NCI-H345 (cell line): ENCODE measurements at places on chromosomes 4 and X.

GRCh38 chr4:170109586-170110284 lies 20.0 kb upstream of the AADAT start:
- DNase-seq = no peak

GRCh38 chr4:69861756-69862155 lies 1.8 kb upstream of the SULT1E1 start:
- DNase-seq = no peak

- DNase-seq = peak; percentile 7
Measured at GRCh38 chr4:148445071-148445859, 3.1 kb upstream of the NR3C2 start.

DNA sequence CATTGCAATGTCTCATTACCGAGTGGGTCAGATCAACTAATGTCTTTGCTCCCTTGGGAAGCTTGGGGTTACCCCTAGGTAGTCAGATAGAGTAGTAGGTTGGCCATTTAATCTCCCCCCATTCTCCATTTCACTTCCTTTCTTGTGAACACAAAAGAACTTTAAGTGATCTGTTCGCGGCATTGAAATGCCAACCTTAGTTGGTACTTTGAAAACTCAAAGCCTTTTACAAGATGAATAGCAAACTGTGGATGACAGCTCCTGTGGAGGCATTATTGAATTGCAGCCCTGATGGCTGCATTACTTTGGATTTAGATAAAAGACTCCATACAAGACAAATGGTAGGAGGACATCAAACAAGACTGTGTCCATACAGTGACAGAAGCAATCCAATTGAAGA lies 469.1 kb downstream of the GBA3 start:
- no peak for DNase-seq

DNA sequence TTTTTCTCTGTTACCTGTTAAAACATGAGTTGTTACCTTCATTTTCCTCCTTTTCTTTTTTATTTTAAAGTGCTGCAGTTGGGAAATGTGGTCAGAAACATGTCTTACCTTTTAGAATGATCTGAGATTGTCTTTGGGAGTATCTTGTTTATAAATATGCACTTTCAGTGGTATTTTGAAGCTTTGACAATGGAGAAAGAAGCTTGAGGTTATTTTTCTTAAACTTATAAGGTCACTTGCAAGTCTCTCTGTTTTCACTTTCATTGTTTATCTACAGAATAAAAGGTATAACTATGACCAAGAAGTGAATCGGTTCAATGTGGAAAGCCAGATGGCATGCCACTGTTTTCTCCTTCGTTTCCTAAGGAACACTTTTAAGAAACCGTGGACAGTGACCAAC lies 167.5 kb upstream of the SLC7A11 start:
- no peak for DNase-seq

DNA sequence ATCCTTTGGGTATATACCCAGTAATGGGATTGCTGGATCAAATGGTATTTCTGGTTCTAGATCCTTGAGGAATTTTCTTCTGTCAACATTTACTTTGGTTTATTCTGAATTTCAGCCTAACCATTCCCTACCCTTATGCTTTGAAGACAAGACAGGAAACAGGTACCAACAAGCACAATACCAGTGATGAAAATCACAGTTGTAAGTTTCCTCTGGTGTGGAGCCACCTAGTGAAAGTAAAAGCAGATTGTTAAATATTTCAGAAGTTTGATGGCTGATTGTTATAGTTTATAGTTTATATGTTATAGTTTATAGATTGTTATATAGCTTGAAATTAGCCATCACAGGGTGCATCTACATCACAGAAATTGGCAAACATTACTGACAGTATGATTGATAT lies 104.5 kb upstream of the AGA start:
- DNase-seq = no peak

- no peak for DNase-seq
Measured at GRCh38 chrX:106035064-106035463, 3.5 kb downstream of the SERPINA7 start.

GRCh38 chr4:88979276-88979675 lies 77.7 kb downstream of the FAM13A start:
- no peak for DNase-seq

- no peak for DNase-seq
Measured at GRCh38 chr4:31294655-31295480, 574.7 kb downstream of the PCDH7 start.

DNA sequence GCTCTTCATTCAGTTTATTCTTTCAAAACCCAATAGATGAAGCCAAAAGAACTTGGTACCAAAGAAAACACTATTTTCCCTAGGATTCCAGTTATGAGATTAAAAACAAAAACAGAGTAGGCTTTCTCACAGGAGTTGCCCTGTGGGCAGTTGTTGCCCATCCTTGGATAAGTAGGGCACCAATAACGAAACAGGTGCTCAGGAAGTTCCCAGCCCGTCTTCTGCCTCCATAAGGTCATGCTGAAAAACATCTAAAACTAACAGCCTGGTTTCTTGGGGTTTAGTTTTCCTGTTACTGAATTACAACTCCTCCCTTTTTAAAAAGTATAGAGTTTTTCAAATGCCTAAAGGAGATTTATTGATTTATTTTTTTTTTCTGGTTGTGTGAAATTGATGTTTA lies 14.7 kb downstream of the TSPAN5 start:
- DNase-seq = no peak

DNA sequence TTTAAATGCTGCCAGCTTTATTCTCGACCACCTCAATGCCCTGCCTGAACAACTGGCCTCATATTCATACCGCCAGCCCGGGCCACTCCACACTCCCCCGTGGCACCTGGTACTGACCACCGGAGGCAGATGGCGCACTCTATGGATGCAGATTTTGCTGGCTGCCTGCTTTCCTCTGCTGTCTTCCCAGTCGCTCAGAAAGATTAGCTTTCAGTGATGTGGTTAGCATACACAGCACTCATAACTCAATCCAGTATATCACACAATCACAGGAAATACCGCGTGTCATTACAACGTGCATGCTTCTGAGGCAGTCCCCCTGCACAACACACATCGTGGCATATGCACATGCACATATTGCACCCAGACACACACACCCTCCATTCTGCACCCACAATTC lies 147.2 kb upstream of the BCOR start:
- DNase-seq = no peak
